ENCODE measurements at places on chromosomes 6 and 20.

- DNase-seq = no peak
Observed at GRCh38 chr20:56861590-56861989, 232.5 kb downstream of the TFAP2C start.

- DNase-seq = peak; percentile 73
Observed at GRCh38 chr20:61127311-61128039, 124.6 kb upstream of the CDH4 start.

GRCh38 chr20:35048739-35049138 lies 43.9 kb downstream of the TRPC4AP start:
- DNase-seq = no peak

GRCh38 chr6:6008648-6009421 lies 2.1 kb upstream of the NRN1 start:
- no peak for DNase-seq

GRCh38 chr6:156279261-156279969 lies 497.8 kb upstream of the ARID1B start:
- no peak for DNase-seq

GRCh38 chr6:109901976-109902375 lies 76.1 kb upstream of the GPR6 start:
- no peak for DNase-seq

GRCh38 chr6:157823528-157824370 lies 703 bp downstream of the SNX9 start:
- peak; percentile 43 for DNase-seq

- DNase-seq = no peak
Observed at GRCh38 chr6:166671434-166672081, 44.5 kb upstream of the RPS6KA2 start.

DNA sequence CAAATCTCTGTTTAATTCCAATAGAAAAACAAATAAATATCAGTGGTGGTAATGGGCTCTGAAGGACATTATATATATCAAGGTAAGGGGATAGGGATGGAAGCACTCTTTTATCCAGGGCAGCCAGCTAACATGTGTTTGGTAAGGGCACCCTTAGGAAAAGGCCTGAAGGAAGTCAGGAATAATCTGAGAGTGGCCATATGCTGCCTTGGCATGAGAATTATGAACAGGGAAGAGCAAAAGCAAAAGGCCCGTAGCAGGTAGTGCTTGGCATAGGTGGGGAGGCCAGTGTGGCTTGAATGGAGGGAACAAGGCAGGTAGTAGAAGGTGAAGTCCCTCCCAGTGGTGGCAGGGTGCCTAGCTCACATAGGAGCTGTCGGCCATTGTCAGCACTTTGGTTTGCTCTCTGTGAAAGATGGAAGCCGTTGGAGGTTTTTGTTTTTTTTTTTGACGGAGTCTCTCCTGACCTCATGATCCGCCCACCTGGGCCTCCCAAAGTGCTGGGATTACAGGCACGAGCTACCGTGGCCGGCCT lies 39.6 kb upstream of the CSE1L start:
- no peak for DNase-seq

DNA sequence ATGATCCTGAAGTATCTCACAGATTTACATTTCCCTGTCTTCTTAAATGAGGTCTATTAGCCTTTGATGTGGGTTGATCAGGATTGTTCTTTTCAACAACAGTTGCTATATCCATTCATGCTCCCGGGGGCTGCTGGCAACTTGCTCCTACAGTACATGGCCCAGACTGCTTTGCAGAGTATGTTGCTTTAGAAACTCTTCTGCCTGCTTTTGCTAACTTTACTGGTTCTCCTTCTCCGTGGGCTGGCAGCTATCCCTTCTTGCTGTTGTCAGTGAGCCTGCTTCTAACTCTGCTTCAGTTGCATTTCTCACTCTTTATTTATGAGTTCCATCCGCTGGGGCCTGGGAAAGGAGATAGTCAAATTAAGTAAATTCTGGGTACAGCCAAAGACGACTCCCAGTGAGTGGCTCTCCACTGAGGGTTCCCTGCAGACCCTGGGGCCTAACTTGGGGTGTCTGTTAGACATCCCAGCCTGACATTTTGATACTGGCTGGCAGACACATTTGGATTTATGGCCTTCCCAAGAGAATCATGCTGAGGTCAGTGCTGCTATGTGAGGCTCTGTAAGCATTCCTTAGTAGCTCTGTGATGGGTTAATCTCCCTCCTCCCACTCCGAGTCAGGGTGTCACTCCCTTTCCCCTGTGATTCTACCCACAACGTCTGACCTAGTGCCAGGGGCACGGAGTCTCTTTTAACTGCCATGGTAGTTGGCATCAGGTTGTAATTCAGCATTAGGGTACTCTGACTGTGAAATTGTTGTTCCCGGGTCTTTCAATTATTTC lies 73.6 kb downstream of the SLX4IP start:
- DNase-seq = no peak

DNA sequence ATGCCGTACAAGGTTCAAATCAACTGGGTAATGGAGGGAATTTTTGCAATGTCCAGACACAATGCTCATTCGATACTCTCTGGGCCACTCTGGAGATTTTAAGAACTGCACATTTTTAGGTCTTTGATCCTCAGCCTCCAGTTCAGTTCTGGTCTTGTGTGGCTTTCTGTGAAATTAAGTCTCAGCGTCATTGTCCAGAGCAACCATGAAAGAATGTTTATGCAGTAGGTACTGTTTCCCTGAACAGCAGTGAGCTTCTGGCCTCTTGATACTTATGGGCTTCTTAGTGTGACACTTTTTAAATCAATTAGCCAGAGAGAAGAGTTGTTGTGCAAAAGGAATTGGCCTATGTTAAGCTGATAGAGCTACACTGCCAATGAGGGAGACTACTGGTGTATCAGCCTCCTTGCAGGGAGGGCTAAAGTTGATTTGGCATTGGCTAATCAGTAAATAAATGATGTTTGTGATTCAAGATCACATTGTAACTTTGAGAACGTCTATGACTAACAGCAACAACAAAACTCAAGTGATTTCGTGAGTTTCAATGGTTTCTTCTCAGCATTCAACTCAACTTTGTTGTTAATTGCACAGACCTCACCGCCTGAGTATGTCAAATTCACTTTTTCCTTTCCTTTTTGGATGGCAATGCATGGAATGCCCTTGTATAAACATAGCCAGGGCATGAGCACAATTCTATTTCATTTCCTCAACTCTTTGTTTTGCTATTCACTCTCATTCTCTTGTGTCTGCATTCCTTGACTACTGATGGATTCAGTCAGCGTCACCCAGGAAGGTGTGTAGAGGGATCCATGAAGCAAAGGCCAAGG lies 85.1 kb downstream of the GJA1 start:
- DNase-seq = peak; percentile 67

GRCh38 chr20:43408848-43409576 lies 48.7 kb upstream of the SRSF6 start:
- DNase-seq = peak; percentile 8

GRCh38 chr6:29531668-29532067 lies 27.9 kb downstream of the UBD start:
- DNase-seq = no peak

DNA sequence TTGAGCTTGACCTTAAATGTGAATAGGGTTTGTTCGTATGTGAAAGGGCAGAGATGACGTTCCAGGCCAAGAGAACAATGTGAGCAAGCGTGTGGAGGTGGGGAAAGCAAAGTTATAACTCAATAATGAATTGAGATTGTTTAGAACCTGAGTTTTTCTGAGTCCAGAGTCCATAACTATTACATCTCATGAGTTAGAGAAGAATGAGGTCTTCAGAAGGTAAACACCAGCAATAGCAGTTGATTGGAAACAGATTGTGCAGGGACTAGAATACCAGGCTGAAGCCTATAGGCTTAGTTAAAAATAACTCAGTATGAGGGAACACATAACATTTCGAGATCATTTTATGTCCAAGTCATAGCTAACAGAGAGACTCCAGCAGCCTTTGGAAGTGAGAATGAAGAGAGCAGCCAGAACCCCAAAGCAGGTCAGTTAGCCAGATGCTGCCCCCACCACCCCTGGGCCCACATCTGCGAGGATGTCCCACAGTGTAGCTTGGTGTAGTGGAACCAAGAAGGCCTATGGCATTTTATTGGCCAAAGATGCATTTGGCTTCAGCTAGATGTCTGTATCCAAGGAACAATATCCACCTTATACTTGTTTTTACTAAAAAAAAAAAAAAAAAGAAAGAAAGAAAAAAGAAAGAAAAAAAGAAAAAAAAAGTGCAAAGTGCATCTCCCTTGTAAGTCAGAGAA lies 121.7 kb downstream of the TNFRSF21 start:
- DNase-seq = no peak

GRCh38 chr6:130796313-130796905 lies 30.8 kb upstream of the SMLR1 start:
- no peak for DNase-seq

GRCh38 chr6:13180538-13180937 lies 147.8 kb downstream of the TBC1D7 start:
- DNase-seq = no peak

DNA sequence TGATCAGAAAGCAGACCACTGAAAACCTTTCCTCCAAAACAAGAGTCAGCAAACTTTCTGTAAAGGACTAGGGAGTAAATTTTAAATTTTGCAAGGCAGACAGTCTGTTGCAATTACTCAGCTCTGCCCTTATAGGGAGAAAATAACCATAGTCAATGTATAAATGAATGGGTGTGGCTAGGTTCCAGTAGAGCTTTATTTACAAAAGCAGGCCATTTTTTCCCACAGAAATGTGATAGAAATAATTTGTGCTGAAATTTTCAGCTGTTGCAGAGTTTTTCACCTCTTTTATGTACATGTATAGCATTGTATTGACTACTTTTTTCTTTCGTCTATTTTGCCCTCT lies 7.7 kb downstream of the AMD1 start:
- no peak for DNase-seq

DNA sequence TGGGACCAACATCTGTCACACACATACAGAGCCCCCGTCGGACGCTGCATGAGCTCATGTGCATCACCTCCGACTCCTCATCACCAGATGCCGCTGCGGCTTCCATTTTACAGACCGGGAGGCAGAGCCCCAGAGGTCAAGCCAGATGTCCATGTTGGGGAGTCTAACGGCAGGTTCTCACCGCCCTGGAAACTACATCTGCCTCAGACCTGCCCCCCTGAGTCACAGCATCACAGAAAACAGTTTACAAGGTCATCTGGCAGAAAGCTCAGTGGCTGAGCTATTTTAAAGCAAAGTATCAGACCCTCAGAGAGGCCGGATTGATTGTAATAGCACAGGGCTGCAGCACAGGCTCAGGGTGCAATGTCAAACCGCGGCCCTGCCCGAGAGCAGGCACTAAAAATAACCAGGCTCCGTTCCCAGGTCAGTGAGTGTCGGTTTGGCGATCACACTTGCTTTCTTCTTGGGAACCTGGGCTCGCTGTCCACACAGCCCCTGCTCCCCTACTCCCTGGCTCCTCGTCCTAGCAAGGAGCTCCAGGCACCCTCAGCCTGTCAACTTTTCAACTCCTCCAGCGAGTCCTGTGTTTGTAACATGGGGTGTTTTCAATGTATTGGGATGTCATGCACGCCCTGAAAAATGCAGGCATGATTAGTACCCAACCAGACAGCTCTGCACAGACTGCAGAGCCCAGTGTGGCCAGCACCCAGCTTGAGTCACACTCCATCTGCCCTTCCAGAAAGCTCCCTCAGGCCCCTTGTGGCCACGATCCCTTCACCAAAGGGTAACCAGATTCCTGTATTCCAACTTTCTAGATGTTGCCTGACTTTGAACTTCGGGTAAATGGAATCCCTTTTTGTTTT lies 264.5 kb downstream of the CDH4 start:
- DNase-seq = no peak

- no peak for DNase-seq
Observed at GRCh38 chr6:129494099-129494498, 215.9 kb downstream of the ARHGAP18 start.

GRCh38 chr20:1868856-1869255 lies 26.4 kb upstream of the SIRPA start:
- no peak for DNase-seq

DNA sequence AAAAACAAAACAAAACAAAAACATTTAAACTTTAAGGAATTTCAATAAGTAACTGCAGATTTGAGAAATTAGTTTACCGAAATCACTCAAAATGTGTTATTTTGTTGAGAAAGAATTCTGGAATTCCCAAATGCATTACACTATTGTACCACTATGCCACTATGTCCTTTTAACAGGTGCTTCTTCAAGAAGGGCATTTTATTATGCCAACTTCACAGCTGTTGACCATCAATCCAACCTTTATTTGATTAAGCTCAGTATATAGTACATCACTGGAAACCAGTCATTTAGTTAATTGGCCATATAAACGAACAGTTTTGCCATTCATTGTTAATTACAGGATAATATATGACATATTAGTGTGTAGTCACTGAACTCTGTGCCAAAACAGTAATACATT lies 221.7 kb downstream of the ARHGAP18 start:
- DNase-seq = no peak

- DNase-seq = no peak
Observed at GRCh38 chr6:125834348-125834747, 43.6 kb downstream of the NCOA7 start.

GRCh38 chr6:6486595-6486994 lies 101.9 kb upstream of the LY86 start:
- DNase-seq = no peak

- DNase-seq = no peak
Observed at GRCh38 chr6:150632785-150633485, 33.2 kb downstream of the PLEKHG1 start.

DNA sequence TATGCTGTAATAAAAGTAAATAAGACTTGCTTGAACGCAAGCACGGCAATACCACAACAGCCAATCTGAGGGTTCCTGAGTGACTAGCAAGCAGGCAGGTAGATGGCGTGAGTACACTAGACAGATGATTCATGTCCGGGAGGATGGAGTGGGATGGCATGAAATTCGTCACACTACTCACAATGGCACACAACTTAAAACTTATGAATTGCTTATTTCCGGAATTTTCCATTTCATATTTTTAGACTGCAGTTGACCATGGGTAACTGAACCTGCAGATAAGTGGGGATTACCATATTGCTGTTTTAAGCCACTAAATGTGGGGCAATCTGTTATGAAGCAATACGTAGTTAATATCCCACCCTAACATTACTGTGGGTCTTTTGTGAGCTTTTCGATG lies 93.6 kb upstream of the NFATC2 start:
- no peak for DNase-seq

GRCh38 chr6:36340618-36341454 lies 4.1 kb upstream of the BNIP5 start:
- no peak for DNase-seq

DNA sequence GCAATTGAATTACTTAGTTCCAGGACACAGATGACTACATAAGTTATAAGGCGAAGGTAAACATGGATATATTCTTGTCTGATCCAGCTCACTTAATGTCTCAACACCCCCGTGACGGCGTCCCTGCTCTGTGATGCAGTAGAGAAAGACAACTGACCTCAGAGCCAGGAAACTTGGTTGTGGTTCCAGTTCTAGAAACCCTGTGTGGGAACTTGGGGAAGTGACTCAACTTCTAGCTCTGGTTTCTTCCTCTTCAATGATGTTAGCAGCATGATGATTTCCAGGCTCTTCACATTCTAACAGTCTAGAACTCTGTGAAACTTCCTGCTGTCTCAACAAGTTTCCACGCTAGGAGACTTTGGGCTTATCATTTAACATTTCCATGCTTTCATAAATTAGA lies 18.4 kb downstream of the LAMA4 start:
- DNase-seq = no peak
